ENCODE measurements at places on chromosomes 13 and 19. TPM values are rescaled to one million over a fixed set of nuclear protein-coding genes. Genes with fewer than 3 reads are reported as not detected.

DNA sequence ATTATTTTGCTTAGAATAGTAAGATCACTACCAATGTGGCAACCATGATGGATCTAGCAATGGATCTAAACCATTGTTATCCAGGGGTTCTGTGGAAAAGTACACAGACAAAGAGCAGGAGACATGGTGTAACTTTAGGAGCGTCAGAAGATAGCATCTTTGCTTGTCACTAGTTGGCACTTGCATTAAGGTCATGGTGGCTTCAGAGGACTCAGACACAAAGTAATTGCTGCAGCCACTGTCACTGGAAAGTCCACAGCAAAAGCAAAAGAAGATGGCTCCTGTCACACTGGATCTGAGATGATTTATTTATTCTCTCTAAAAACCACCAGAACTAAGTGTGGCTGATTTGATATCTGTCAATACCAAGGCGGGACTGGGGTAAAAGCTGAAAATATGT, 93.3 kb upstream of the PCDH20 start:
- no peak for DNase-seq

The KLK5 gene
- not detected for total RNA-seq

DNA sequence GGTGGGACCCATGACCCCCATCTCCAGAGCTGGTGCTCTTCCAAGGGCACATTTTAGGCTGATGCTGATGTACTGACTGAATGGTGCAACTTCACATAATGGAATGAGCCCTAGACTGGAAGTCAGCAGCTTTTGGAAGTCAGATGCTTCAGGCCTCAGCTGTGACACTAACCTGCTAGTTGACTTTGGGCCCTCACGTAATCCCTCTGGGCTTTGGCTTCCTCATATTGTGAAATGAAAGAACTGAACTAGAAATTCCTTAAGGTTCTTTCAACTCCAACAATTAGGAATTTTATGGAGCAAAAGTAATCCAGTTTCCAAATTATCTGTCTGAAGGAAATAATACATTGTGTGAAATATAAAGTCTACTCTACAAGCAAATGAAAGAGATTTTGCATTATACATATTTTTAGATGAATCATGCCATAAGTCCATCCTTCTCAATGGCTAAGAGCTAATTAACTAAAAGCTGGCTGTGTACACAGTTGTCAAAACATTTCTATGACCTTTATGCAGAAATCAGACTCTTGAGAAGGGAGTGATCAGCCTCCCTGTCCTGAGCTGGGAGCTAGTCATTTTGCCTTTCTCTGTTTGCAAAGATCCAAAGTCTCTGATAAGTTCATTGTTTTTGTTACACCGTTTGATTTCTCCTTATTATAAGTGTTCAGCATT, 204.2 kb downstream of the DCLK1 start:
- peak; percentile 78 for DNase-seq

The SLC7A10 gene
- 0.27 TPM for total RNA-seq

- DNase-seq: no peak
Observed at GRCh38 chr19:17915940-17916593, 16.7 kb upstream of the CCDC124 start.

DNA sequence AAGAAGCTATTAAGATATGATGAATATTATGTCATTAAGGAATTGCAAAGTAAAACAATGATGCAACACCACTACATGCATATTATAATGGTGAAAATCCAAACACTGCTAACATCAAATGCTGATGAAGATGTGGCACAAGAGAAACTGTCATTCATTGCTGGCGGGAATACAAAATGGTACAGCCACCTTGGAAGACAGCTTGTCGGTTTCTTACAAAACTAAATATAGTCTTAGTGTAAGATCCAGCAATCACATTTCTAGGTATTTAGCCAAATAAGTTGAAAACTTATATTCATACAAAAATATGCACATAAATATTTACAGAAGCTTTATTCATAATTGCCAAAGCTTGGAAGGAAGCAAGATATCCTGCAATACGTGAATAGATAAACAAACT, 114.9 kb upstream of the EDNRB start:
- DNase-seq: no peak

- DNase-seq: no peak
Observed at GRCh38 chr13:46345398-46345797, 41.7 kb downstream of the RUBCNL start.

DNA sequence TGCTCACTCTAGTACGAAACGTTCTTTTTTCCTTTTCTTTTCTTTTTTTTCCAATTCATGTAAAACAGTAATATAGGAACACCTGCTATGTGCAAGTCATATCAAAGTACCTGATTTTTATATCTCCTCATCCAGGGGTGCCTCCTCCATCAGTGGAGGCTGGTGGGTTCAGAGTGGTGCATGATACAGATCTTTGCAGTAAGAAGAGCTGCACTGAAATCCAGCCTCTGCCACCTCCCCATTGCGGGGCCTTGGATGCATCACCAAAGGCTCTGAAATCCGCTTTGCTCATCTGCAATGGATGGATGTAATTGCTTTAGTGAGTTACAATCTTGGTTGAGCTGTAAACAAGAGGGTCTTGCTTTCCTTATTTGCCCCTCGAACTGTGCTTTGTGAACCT, 38.3 kb downstream of the GPR12 start:
- no peak for DNase-seq

DNA sequence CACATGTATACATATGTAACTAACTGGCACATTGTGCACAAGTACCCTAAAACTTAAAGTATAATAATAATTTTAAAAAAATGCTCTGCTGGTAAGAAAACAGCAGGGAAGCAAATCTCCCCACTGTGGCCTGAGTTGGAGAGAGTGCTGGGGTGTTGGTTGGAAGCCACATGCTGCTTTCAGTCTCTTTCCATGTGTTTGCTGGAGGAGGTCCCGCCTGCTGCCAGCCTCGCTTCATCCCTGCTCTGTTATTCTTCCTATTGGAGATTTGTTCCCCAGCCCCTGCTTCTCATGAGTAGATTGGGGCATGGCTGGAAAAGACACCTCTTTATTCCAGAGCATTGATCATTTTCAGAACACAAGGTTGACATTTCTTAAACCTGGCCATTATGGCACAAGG, 230.5 kb downstream of the FGF9 start:
- DNase-seq: no peak

DNA sequence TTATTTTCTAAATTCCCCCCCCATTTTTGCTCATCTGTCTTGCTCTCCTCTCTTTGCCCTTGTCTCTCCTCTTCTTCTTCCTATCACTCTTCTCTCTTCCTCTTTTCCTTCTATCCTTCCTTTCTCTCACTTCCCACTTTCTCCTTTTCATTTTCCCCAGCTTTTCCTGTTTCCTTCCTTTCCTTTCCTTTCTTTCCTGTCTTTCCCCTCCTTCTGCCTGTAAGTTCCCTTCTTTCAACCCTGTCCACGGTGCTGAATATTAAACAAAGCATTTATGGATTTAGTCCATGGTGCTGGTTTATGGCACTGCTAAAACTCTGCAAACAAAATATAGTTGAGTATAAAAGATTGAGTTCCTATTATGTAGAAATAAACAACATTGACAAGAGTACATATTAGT, 27.6 kb downstream of the SCEL start:
- DNase-seq: no peak

The C1QTNF9B gene
- total RNA-seq: not detected

The NLRP11 gene
- total RNA-seq: not detected

The ZNF226 gene
- 18.2 TPM for total RNA-seq

DNA sequence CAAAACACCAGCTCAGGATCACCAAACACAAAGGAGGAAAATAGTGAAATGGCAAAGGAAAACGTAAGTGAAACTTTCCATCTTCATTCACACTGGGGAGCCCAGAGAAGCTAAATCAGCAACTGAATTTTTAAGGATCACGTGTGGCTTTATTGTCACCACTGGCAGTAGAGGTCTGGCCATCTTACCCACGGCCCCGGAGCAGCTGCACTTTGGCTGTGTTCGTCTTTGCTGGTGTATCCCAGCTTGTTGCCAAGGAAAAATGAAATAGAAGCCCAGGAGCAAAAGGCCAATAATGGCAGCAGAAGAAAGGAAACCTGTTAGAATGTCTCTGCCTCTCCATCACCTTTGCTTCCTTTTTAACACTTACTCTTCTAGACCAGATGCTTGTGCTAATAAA, 274.7 kb downstream of the FOXO1 start:
- no peak for DNase-seq

The KLK4 gene
- not detected for total RNA-seq

DNA sequence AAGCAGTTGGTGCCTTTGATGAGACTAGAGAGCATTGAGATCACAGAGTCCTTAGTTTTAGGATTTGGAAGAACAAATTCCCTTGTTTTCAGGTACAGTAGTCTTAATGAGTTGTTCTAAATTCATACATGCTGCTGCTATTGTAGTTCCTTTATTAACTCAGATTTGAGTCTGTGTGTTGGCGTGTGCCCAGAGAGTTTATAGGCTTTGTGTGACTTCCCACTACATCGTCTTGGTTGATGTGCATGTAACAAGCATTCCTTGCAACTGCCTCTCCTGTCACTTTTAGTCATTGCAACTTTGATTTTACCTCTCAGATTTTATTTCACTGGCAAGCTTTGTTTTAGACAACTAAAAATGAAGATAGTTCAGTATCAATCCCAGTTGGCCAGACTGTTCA, 135.5 kb downstream of the ZAR1L start:
- DNase-seq: no peak

DNA sequence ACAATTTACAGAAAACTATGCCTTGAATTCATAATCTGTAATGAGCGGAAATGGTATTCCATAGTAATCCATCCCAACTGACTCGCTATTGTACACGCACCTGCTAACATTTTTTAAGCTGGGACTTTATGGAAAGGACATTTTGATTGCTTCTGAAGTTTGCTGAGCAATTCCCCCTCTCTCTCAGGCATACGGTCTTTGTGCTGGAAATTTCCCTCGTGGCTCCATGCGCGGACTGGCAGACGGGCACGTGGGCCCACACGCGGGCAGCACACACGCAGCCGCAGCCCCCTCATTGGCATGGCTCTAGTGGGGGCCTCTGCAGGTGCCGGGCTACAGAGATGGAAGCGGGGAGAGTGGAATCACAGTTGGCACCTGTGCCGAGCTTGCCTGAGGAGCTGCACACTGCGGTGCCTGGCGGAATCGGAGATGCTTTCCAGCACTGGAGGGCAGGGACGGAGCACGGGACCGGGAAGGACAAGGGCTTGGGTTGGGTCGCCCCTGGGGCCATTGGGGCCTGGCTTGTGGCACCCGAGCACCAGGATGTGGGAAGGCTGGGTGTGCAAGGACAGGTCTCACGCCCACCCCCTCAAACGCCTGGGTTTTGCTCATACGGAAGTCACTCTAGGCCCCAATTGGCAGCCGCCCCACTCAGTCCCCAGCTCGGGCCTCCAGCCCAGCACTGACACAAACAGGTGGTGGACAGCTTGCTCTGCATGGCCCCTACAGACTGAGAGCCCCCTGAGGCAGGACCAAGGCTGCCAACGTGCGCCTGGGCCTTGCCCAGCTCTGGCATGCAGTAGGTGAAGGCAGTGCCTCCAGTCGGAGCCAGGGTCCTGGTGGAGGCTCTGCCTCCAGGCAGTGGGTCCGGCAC, 30.2 kb upstream of the CCNE1 start:
- DNase-seq: no peak

- no peak for DNase-seq
Observed at GRCh38 chr13:57640607-57641006, 9.1 kb downstream of the PCDH17 start.

The SKA3 gene
- 0.33 TPM for total RNA-seq

DNA sequence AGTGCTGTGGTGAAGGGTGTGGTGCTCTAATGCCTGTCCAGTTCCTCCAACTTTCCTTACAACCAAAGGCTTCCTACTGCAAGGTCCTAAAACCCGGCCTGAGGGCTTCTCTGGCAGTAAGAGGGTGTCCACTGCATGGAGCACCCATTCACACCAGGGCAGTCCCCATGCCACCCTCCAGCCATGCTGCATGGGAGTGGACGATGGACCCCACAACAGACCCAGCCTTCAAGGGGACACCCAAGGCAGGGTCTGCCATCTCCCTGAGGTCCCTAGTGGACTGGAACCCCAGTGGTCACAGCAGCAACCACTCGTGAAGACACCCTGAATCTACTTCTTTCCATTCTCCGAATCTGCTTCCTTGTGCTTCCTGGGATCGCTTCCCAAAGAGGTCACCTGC, 117.6 kb upstream of the SOX1 start:
- DNase-seq: no peak

DNA sequence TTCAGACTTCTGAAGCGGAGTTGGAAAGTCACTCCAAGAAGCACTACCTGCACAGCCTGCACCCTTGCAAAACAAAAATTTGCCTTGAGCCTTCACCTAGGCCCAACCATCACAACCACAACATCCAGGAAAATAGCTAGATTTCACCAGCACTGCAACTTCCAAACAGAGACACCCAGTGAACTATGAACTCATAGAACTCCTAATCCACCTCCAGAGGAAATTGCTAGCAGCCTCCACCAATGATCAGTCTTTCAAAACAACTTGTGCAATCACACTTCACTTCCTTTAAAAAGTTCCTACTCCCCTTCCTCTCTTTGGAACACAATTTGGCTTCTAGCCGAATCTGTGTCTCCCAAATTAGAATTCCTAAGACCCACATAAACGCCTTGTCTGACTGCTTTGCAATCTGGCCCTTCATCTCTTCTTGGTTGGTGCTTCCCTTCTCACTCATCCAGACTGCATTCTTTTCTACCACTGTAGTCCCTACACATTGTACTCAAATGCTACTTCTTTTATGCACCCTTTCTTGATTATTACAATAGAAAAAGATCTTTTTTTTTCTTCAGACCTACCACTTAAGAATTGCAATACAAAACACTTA, 489.2 kb upstream of the ARGLU1 start:
- no peak for DNase-seq

DNA sequence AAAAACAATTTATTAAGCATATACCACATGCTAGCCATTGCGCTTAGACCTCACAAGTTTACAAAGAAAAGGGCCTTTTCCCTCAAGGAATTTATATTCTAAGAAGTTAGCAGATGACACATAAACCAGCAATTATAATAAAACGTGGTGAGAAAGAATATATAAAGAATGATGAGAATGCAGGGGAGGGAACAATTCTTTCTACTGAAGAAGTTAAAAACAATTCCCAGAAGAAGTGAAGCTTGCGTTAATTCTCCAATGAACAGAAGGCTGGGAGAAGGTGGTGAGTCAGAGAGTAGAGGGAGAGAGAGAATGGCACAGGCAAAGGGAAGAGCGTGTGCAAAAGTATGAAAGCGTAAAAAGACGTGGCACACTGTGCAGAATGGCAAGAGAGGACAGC, 69.5 kb upstream of the ZDHHC20 start:
- no peak for DNase-seq

DNA sequence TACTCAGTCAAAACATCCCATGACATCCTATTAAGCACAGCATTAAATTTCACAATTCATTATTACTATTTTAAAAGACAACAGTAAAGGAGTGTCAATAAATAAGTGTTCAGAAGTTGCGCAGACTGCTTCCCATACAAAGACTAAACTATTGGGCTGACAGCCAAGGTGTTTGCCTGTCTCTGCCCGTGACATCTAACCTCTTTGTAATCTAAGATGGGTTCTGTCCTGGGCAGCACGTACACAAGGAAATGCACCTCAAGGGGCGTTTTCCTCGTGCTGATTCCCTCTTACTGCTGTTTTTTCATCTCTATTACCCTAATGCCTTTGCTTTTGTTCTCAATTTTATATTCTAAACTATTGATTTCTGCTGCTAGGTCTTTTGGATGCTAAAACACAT, 216.3 kb downstream of the NHLRC3 start:
- no peak for DNase-seq

- no peak for DNase-seq
Observed at GRCh38 chr13:34358811-34359513, 541.0 kb downstream of the RFC3 start.

- DNase-seq: no peak
Observed at GRCh38 chr13:75637181-75637750, 1.1 kb downstream of the LMO7 start.

The LRRC25 gene
- 8.4 TPM for total RNA-seq

GRCh38 chr13:99000137-99000536, 22.3 kb upstream of the DOCK9 start:
- no peak for DNase-seq

The ZNF98 gene
- 10.0 TPM for total RNA-seq

Data from sigmoid colon (tissue), 7 donors.